GM04503 (cell line): ENCODE measurements at places on chromosomes 16 and 17.

DNA sequence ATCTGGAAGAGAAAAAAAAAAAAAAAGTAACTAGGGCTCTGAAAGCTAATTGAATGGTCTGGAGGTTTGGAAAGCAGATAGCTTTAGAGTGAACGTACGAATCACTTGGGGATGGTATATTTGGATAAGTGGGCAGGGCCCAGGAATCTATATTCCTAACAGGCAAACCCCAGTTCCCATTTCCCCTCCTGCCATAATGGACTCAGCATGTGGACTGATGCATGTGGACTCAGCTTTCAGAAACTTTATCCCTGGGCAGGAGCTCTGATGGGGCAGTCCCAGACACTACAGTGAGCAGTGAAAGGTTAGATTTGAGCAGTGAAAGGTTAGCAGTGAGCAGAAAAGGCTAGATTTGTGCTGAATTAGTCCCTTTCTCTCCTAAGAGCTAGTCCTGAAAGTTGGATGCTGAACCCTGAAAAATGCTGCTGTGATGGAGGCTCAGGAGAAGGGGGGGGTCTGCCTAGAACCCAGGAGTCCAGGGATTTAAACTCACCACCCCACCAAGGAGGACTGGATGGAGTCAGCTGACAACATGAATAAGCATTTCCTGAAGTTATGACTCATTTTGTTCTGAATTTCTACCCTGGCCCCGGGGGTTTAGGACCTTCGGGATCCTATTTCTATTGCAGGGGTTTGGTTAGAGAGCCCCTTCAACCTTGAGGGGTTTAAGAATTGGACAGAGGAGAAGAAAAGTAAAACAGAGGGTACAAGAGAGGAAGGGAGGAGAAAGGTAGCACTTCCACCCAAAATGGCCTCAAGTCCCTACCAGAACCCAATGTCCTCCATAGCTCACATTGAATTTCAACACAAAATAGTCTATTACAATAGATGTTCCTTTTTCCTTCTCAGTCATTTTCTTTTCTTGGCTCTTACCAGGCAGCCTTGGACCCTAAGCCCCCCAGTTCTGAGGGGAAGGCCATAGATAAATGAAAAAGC is 10.3 kb upstream of the FZD2 start:
- no peak for DNase-seq

DNA sequence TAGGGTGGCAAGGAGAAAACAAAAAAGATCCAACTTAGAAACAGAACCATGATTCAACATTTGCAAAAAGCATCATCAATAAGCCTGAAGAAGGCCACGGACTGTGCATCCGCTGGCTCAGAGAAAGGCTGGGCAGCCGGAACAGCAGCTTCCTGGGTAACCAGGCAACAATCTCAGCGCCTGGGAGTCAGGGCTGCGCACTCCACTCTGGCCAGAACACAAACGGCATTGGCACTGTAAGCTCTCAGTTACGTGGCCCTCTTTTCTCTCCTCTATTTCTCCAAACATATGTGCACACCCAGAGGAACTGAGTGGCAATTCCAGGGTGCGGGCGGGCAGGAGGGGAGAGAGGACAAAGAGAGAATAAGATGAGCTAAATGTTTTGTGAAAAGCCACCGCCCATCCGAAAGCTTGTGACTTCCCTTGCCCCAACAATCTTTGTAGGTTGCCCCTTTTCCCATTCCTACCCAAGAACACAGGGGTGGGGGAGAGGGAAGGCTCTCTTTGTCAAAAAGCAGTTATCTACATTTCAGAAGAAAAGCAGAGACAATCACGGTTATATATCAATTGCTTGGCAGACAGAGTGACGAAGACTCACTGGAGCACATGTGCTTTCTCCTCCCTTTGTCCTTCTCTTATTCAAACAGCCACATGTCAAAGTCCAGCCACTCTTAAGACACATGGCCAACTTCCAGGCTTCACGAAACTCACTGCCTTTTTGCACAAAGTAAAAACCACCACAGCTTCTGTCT is 6.6 kb upstream of the GHDC start:
- no peak for DNase-seq

GRCh38 chr17:47286198-47286914 is 32.7 kb downstream of the ITGB3 start:
- DNase-seq = no peak

DNA sequence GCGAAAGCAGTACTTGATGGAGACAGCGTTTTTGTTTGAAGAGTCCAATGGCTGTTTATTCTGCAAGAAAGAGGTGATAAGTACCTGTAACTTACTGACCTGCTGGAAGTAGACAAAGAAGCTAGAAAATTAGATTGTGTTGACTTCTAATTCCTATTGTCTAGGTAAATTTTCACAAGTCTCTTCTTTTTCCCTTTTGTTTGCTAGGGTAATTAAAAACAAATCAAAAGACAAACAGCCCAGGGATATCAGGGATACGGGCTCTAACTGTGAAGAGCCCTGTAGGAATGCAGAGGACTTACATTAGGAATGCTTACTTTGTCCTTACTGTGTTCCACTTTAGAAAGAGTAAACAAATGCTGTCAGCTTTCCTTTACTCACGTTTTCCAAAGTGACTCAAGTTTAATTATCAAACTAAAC is 7.0 kb downstream of the PSME3IP1 start:
- DNase-seq = no peak

GRCh38 chr17:8189041-8189710 is 804 bp downstream of the BORCS6 start:
- no peak for DNase-seq
